Suprapubic skin (tissue), 4 donors: ENCODE measurements at places on chromosomes 3 and 15. TPM values are rescaled to one million over a fixed set of nuclear protein-coding genes. Genes with fewer than 3 reads are reported as not detected.

The CDCP1 gene
- 77.4 TPM for total RNA-seq

- no peak overlapping the region for H3K27ac ChIP-seq
- no peak overlapping the region for H3K4me3 ChIP-seq
- peaks cover 43% of the 10 kb centered on the region for H3K4me1 ChIP-seq
Observed at GRCh38 chr15:74613089-74613952, 2.3 kb upstream of the CLK3 start.

The CCDC39 gene
- not detected for total RNA-seq

GRCh38 chr3:124362455-124362854 lies 367.8 kb upstream of the UMPS start:
- H3K27ac ChIP-seq: no peak overlapping the region
- H3K36me3 ChIP-seq: no peaks in the 10 kb centered on the region
- no peaks in the 10 kb centered on the region for H3K27me3 ChIP-seq

DNA sequence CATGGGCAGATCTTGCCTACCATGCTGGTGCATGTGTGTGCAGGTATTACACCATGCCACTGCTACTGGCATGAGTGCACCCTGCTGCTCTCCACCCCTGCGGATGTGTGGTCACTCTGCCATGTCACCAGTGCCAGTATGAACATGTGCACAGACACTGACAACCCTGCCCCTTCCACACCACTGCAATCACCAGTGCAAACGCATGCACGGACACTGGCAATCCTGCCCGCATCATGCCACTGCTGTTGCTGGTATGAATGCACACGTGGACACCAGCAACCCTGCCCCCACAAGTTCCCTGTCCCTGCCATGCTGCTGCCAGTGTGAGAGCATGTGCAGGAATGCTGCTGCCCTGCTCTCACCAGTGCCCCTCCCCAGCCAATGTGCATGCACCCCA lies 24.8 kb upstream of the TUBGCP5 start:
- H3K27me3 ChIP-seq: no peaks in the 10 kb centered on the region
- H3K4me1 ChIP-seq: no peaks in the 10 kb centered on the region
- no peak overlapping the region for H3K4me3 ChIP-seq

- no peak overlapping the region for H3K27ac ChIP-seq
- H3K27me3 ChIP-seq: no peaks in the 10 kb centered on the region
- H3K36me3 ChIP-seq: no peaks in the 10 kb centered on the region
Observed at GRCh38 chr15:69096196-69096595, 64.2 kb upstream of the GLCE start.

- no peak for DNase-seq
- no peaks in the 10 kb centered on the region for H3K36me3 ChIP-seq
- H3K27ac ChIP-seq: no peak overlapping the region
- H3K4me1 ChIP-seq: peaks cover 19% of the 10 kb centered on the region
Observed at GRCh38 chr3:58474348-58474911, 17.5 kb upstream of the KCTD6 start.

The SLC9C1 gene
- total RNA-seq: not detected

DNA sequence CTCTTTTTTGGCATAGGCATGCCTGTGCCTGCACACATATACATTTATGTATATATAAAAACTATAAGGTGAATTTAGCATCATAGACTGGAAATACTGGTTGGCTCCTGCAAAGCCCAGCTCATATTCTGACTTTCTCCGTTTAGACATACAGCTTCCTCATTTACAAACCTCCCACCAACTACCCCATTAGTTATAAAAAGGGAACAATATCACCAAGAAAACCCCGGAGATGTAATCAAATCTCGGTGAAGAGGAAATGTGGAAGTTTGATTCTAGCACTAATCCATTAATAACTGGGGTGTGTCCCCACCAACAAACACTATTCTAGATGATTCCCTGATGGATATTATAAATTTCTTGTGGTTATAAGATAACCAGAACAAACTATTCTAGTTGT lies 517.7 kb upstream of the TBL1XR1 start:
- DNase-seq: no peak
- H3K27me3 ChIP-seq: no peaks in the 10 kb centered on the region
- H3K4me3 ChIP-seq: no peak overlapping the region
- no peaks in the 10 kb centered on the region for H3K36me3 ChIP-seq
- H3K27ac ChIP-seq: no peak overlapping the region

GRCh38 chr3:101036676-101037075 lies 43.5 kb upstream of the ABI3BP start:
- no peaks in the 10 kb centered on the region for H3K27me3 ChIP-seq
- peaks cover 17% of the 10 kb centered on the region for H3K4me1 ChIP-seq
- peak overlapping the region; percentile 47 for H3K27ac ChIP-seq
- H3K4me3 ChIP-seq: no peak overlapping the region
- no peak for DNase-seq

- no peak for DNase-seq
- H3K4me3 ChIP-seq: no peak overlapping the region
- H3K4me1 ChIP-seq: no peaks in the 10 kb centered on the region
- no peaks in the 10 kb centered on the region for H3K27me3 ChIP-seq
Observed at GRCh38 chr3:29606416-29606815, 325.5 kb downstream of the RBMS3 start.

The KCNMB3 gene
- 0.83 TPM for total RNA-seq

The ECE2 gene
- not detected for total RNA-seq
